ENCODE measurements at places on chromosomes 7 and 10.

GRCh38 chr7:259751-260405 is 30.1 kb upstream of the FOXL3 start:
- no peak for DNase-seq

GRCh38 chr10:15075421-15075820 is 13.2 kb downstream of the ACBD7 start:
- no peak for DNase-seq

DNA sequence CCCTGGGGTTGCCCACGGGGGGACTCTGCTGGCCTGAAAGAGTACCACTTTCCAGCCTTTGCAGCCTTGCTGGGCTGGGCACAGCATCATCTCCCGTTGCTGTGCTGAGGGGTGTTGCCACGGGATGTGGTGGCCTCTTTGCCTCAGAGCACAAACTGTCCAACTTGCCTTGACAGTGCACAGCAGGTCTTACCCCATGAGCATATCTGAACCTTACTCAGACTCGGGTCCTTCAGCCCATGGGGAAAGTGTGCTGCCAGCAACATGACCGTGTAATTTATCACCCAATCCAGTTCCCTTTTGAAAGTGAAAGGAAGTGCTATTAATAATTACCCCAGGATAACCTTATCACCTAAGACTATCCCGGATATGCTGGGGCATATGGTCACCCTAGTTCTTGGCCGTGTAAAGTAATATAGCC is 46.8 kb downstream of the TBXAS1 start:
- no peak for DNase-seq

DNA sequence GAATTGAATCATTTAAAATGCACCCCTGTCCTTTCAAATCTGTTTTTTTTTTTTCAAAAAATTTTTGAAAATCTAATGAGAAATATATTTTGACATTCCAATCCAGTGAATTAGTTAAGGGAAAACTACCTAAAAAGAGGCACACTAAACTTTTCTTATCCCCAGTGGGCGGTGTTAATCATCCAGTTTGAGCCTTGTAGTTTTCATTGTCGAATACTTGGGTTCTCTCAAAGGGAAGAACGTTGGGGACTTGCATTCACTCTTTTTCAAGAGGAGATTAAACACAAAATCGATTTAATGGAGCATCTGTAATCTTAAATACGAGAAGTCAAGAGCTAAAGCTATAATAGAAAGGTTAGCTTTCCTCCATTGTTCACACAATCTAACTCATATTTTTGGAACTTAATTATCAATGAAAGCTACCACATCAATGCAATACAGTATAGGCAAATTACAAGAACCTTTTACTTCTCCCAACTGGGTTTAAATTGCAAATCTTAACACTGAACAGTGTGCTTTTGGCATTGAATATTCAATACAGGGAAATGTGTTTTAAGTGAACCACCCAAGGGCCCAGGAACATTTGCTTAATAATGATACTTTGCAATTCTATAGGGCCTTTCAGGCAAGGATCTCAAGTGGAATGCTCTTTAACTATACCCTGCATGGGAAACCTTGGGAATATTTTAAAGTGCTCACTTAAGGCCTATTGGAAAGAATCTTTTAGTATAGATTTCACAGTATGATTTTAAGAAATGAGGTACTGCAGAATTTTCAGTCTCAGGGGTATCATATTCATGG is 13.1 kb upstream of the SP8 start:
- no peak for DNase-seq

GRCh38 chr7:117949232-117949631 is 76.0 kb upstream of the CTTNBP2 start:
- DNase-seq, result no peak

DNA sequence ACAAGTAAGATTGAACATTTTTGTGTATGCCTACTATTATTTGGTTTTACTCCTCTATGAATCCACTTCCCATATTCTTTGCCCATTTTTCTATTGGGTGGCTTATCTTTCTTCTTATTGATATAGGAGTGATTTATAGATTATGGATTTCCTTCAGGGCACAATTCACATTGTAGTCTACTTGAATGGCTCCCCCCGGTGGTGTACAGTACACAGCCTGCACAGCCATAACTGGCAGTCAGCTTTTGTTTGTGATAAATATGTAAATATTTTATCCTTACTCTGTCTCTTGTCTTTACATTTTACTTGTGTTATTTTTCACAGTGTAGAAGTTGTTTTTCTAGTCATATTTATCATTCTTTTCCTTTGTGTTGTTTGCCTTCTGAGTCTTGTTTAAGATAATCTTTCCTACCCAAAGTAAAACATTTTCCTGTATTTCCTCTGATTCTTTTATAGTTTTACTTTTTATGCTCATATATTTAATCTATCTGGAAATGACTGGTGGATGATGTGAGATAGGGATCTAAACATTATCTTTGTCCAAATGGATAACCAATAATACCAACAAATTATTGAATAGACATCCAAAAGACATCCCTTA is 23.9 kb upstream of the CALD1 start:
- DNase-seq, result no peak

All from fibroblast of the conjunctiva (primary cell).